ENCODE measurements at places on chromosomes 16 and 17.
A peak's percentile ranks its signal among the peaks of the same experiment; 100 is the strongest.

DNA sequence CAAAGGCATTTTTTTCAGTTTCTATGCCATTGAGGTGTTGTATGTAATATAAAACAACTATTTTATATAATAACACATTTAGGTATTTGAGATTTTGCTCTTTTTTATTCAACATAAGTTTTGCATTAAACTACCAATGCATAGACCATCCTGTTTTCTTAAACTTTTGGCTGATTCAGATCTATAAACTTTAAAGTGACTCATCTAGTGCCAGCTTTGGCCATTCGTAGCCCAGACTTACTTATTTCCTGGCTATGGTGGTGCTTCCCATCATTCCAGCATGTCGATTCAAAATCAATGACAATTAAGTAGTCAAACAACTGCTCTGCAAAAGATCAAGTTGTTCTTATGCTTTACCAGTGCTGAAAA is 3.1 kb downstream of the ERI2 start:
- DNase-seq: no peak

DNA sequence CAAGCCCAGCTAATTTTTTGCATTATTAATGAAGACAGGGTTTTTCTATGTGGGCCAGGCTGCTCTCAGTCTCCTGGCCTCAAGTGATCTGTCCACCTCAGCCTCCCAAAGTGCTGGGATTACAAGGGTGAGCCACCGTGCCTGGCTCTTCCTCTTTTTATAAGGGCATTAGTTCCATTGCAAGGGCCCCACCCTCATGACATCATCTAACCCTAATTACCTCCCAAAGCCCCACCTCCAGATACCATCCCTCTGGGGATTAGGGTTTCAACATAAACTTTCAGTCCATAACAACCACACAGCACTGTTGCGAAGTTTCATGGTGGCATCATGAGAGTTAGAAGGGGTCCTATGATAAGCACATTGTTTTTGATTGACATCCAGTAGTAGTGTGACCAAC is 277.7 kb downstream of the GRIN2A start:
- DNase-seq: no peak

DNA sequence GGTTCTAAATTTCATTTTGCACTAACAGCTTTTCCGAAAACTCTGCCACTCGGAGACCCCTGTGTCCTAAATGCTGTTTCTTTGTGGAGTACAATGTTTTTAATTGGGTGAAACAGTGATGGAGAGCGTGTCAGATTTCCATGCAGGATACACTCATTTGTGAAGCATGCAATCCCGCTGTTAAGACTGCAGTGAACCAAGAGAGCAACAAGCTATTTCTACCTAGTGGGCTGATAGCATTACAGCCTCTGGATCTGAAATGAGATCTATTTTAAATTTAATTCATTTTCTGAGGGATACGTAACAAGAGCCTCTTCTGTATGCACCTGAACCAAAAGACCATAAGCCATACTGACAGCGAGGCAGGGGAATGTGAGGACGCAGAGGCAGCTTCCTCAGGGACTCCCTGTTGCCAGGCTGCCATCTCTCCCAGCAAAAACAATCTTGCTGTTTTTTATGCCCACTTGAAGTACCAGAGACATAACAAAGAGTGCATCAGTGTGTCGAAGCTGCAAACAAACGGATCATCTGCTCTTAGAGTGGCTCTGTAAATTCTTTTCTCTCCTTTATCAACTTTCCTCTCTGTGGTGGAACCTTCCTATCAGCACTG is 199.9 kb upstream of the COX10 start:
- DNase-seq: no peak

- DNase-seq: no peak
Measured at GRCh38 chr17:77120868-77121267, 19.9 kb upstream of the SEC14L1 start.

DNA sequence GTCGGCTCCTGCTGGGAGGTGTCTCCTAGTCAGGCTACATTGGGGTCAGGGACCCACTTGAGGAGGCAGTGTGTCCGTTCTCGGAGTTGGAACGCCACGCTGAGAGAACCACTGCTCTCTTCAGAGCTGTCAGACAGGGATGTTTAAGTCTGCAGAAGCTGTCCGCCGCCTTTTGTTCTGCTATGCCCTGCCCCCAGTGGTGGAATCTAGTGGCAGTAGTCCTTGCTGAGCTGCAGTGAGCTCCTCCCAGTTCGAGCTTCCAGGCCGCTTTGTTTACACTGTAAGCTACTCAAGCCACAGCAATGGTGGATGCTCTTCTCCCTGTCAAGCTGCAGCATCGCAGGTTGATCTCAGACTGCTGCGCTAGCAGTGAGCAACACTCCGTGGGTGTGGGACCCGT is 36.0 kb downstream of the ITFG1 start:
- no peak for DNase-seq

DNA sequence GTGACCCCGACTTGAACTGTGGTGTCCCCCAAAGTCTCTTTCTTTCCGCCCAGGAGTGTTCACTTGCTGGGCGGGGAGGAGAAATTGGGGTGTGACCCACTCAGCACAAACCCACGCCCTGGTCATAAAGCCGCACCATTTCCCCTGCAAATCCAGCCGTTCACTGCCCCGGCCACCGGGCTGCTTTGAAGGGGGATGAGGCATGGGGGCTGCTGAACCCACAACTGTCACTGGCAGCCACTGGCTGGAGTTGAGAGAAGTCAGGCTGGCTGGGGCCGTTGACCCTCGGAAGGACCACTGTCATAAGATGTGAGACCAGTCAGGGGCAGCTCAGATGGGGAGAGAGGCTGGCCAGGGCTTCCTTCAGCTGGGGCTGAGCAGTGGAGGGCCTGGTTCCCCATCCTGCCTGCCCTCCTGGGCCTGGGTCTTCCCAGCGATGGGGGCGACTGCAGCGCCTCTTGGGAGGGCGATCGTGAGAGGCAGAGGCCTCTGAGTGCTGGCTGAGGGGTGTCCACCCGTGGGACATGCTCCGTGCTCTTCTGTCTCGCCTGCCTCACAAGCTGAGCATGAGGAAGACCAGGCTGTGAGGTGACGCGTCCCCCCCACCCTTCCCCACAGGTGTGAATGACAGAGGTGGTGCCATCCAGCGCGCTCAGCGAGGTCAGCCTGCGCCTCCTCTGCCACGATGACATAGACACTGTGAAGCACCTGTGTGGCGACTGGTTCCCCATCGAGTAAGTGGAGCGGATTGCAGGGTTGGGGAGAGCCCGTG is 19.5 kb downstream of the C16orf90 start:
- no peak for DNase-seq

DNA sequence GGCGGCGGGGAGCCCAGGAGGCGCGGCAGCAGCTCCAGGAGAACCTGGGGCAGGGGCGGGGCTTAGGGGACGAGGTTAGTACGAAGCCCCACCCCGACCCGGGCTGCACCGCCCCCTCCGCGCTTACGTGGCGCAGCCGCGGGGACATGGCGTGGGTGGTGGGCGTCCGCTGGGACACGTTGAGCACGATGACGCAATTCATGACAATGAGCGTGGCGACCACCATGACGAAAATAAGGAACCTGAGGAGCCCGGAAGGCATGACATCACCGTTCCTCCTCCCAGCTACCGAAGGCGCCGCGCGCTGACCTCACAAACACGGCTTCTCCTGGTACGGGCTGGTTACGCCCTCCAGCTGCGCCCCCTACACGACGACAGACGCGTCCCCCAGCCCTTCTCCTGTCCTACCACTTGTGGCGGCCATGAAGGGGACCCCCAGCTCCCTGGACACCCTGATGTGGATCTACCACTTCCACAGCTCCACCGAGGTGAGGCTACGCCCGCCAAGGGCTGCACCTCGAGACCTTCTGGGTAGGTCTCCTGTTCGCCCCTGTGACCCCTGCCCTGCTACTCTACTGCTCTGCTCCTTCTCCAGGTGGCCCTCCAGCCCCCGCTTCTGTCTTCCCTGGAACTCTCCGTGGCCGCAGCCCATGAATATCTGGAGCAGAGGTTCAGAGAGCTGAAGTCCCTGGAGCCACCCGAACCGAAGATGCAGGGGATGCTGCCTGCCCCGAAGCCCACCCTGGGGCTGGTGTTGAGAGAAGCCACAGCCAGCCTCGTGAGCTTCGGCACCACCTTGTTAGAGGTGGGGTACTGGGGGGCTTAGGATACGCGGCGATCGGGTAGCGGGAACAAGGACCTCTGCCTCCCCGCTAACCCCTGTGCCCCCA is at the start of gene C17orf107:
TSS of gene C17orf107 (plus strand) at position 196 of the 890 bp plus-strand sequence. CDS start at position 423, 227 bp downstream.
- DNase-seq: peak; percentile 64

- no peak for DNase-seq
Measured at GRCh38 chr17:80937462-80938381, 53.9 kb upstream of the CHMP6 start.

DNA sequence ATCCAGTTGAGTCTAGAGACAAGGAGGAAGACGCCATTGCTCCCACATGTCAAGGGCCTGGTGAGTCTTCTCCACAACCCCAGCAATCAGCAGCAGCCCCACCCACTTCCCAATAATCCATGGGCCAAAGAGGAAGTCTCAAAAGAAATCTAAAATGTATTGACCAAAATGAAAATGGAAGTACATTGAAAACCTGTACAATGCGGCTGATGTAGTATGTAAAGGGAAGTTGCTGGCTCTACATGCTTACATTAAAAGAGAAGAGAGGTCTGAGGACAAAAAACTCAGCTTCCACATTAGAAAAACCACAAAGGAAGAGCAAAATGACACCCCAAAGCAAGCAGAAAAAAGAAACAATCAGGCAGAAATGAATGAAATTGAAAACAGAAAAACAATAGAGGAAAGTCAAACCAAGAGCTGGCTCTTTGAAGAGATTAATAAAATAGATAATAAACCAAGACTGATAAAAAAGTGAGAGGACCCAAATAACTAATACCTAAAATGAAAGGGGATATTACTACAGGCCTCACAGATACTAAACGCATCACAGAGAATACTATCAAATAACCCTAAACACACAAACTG is 100.6 kb upstream of the METRNL start:
- no peak for DNase-seq

DNA sequence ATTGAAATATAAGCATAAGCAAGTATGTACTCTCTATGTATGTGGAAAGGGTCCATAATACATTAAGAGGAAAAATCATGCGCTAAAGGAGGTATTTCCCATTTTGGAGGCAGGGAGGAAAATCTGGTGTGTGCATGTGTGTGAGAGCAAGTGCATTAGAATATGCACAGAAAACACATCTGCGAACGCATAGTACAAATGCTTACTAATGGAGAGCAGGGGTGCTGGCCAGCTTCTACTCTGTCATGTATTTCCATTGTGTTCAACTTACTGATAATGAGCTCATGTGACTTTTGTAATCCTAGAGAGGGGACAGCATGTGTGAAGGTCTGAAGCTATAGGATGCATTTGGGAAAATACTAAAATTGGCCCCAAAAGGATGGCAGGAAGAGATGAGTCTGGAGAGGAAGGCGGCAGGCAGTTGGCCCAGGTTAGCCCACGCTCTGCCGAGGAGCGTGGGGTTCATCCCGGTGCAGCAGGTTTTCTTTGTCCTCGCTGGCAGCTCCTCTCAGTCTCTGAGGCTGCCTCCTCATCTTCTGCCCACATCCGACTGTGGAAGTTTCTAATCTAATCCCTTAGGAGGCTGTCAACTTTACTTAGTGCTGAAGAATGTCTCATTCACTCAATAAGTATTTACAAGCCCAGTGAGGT is 17.8 kb upstream of the KSR1 start:
- DNase-seq: no peak

- DNase-seq: no peak
Measured at GRCh38 chr16:57795431-57795878, 6.8 kb downstream of the KIFC3 start.

- DNase-seq: no peak
Measured at GRCh38 chr16:85078226-85078625, 34.0 kb downstream of the CIBAR2 start.

GRCh38 chr16:84478172-84478947 is 26.1 kb downstream of the MEAK7 start:
- no peak for DNase-seq

DNA sequence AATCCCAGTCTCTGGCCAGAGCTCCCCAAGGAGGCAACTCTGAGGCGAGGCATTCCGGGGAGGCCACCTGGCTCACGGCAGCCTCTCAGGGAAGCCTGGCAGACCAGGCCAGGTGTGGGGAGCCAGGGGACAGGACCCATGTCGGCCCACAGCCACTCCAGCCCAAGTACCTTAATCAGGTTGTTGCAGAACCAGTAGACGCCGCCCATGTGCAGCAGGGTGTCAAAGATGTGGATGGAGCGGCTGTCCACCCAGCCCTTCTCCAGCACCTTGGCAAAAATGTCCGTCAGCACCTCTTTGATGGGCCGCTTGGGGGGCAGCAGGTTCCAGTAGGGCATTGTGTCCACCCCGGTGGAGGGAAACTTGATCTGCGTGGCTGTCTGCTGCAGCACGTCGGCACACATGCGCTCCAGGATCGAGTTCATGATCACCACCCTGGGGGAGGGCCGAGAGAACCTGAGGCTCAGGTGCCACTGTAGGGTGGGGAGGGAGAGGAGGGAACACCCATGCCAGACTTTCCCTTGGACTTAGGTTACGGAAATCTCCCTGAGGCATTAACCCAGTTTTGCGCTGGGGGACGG is 7.8 kb downstream of the CSF3 start:
- DNase-seq: no peak

DNA sequence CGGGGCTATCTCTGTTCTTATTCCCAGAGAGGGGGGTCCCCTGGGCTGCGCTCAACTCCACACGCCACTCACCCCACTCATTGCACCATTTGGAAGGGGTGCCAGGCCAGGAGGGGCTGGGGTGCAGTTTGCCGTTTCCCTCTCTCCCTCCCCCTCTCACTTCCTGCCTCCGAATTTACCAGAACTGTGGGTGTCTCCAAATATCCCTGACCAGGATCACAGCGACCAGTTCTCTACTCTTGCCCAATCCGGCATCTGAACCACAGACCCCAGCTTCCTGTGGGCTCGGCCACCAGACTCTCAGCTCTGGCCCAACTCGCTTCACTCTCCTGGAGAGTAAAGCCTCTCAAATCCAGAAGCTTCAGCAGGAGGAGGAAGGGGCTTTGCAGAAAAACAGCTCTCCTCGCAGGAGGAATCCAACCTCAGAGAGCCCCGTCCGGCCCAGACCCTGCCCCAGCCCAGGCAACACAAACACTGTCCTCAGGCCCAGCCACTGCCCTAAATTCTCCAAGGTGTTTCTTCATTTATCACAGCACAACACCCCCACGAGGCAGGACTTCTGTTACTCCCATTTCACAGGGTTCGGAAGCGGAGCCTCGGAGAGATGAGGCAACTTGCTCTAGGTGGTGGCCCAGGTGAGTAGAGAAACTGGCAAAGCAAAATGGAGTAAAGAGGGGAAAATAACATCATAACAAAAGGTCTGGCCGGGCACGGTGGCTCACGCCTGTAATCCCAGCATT is 423 bp upstream of the ASGR2 start:
- no peak for DNase-seq

GRCh38 chr16:12254566-12254965 is 278.0 kb downstream of the SNX29 start:
- DNase-seq: no peak

GRCh38 chr16:49092704-49093103 is 188.9 kb downstream of the CBLN1 start:
- no peak for DNase-seq

- DNase-seq: no peak
Measured at GRCh38 chr16:72921106-72921505, 126.8 kb downstream of the ZFHX3 start.

- DNase-seq: no peak
Measured at GRCh38 chr17:42618442-42619150, 9.1 kb downstream of the TUBG1 start.

All from amygdala (tissue), 56 donors.